ENCODE measurements at places on chromosomes 2 and 18.
A peak's percentile ranks its signal among the peaks of the same experiment; 100 is the strongest.

DNA sequence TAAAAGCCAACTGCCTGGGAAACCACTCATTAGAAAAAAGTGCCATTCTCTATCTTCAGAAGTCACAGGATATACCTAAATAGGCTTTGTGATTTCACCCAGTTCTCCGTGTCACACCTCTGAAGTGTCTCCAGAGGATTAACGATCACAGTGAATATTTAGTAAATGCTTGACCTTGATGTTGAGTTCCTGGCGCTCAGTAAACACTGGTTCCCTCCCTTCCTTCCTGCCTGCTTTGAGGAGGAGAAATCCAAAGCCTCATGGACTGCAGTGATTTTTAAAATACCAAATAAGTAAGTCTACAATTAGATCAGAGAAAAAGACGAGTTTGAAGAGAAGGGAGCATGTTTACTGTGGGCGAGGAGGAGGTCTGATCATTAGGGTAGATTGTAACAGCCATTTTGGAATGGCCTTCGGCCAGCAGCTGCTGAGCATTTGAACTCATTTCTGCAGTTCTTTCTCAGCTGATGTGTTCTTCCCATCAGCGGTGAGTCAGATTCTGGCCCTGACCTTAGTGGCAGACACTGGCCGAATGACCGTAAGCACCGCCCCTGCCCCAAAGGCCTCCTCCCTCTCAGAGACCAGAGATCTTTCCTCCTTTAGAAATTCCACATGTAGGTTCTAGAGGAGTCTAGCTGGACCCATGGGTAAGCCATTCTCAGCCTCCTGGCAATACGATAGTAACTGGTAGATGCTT is 62.1 kb upstream of the SLC16A14 start:
- peak; percentile 87 for DNase-seq

- DNase-seq, result no peak
Observed at GRCh38 chr2:174218773-174219172, 29.6 kb downstream of the OLA1 start.

DNA sequence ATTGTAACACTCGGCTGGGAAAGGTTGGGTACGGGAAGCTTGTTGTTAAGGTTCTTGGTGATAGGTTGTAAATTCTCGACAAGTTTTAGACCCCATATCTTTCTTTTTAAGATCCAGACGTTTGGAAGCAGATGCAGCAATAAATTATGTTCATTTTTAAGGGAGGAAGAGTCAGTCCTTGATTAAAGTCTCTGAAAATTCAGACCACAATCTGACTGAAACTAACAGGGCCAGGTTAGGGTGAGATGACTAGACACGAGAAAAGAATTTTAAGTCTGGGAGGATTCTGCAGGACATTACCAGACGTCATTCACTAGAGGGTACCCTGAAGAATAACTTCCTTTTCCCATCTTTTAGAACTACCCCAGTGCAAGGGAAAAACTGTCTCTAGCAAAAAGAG is 16.1 kb downstream of the WIPF1 start:
- no peak for DNase-seq

DNA sequence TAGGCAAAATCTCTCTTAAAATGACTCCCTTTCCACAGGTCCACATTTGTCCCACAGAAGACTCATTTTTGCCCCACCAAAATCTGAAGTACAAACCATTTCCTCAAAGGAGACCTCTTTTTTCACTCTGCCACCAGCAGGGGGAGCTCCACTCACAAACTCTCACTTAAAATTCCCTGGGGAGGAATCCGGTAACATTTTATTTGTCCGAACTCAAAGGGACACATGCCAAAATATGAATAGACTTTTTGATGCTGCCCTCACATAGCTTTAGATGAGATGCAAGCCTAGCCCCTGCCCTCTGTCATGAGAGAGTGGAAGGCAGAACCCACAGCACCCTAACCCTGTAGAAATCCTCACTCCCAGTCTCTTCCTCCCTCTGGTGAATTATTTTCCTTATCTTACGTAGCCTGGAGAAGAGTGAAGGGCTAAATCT is 57.1 kb downstream of the RMDN2 start:
- peak; percentile 68 for DNase-seq

GRCh38 chr2:122755281-122755780 is 999.9 kb downstream of the TSN start:
- no peak for DNase-seq

- no peak for DNase-seq
Observed at GRCh38 chr18:70522183-70522680, 233.4 kb downstream of the SOCS6 start.

Data from EL (cell line).